NCI-H2081 treated with DMSO at 0.1 percent for 48 hours (cell line): ENCODE measurements at places on chromosomes 6 and 20.

DNA sequence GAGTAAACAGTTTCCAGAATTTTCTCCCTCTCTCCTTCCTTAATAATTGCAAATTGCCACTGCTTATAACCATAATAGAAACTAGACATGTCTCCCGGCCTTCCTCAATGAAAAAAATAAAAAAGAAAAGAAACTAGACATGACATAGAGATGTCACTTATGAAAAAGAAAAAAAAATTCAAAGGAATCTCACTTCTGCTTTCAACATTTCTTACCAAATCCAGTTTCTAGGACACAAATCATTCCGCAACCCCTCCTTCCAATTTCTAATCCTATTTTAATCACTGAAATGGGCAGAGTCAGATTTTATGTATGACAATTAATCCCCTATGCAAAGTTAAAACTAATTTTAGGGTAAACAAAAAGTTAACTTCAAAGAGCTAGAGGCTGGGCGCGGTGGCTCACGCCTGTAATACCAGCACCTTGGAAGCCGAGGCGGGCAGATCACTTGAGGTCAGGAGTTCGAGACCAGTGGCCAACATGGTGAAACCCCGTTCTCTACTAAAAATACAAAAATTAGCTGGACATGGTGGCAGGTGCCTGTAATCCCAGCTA is 40.1 kb upstream of the EEF1A1 start:
- DNase-seq, result no peak

DNA sequence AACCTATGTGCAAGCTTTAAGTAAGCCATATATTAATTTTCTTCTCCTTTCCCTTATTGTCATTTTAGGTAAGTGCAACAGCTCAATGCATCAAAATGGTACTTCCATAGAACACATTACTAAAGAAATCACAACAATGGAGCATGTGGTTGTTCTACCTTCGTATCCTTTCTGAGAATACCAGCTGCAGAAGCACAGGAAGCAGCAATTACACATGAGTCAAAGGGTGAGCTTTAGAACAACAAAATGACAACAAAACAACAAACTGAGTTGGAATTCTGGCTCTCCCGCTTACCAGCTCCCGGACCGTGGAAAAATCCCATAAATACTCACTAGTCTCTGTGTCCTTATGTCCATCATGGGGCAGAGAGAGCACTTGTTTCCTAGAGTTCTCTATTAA is 108.9 kb downstream of the BCAS1 start:
- DNase-seq, result no peak

DNA sequence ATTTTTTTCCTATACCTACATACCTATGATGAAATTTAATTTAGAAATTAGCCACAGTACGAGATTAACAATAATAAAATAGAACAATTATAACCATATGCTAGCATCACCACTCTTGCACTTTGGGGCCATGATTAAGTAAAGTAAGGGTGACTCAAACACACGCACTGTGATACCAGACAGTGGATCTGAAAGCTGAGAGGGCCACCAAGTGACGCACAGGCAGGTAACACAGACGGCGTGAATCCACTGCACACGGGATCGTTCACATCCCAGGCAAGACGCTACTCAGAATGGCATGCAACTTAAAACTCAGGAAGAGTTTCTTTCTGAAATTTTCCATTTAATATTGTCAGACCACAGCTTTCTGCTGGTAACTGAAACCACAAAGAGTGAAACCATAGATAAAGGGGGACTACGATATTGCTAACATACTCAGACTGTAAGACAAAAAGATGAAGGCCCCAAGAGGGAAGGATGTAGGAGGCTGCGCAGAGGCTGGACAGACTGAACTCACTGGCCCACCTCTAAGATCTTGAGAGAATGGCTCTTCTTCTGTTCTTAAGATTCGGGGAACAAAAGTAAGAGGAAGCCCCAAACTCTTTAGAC is 17.9 kb downstream of the RRBP1 start:
- DNase-seq, result no peak

GRCh38 chr20:32829311-32830005 is 9.7 kb downstream of the MAPRE1 start:
- DNase-seq, result no peak

- DNase-seq, result no peak
These were observed 11.2 kb downstream of the PPP1R14C start for GRCh38 chr6:150153905-150154492.

DNA sequence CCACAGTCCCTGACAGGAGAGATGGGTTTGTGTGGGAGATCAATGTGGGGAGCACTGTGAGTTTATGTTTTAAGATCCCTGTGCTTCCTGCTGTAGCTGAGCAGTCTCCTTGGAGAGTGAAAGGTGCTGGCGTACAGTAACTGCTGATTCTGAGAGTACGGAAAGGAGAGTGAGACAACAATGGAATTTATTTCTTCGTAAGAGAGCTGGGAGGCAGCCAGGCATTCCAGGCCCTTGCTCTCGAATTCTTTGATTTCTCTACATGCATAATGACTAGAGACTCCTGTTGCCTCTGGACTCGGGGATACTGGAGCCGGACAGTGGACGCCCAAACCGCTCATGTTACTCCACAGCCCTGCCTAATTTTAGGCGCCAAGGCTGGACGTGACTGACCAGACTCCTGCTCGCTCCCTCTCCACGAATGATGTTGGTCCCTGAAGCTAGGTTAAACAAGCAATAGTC is 131.0 kb upstream of the PHACTR1 start:
- no peak for DNase-seq

- no peak for DNase-seq
These were observed 20.8 kb downstream of the DAAM2 start for GRCh38 chr6:39812853-39813533.

DNA sequence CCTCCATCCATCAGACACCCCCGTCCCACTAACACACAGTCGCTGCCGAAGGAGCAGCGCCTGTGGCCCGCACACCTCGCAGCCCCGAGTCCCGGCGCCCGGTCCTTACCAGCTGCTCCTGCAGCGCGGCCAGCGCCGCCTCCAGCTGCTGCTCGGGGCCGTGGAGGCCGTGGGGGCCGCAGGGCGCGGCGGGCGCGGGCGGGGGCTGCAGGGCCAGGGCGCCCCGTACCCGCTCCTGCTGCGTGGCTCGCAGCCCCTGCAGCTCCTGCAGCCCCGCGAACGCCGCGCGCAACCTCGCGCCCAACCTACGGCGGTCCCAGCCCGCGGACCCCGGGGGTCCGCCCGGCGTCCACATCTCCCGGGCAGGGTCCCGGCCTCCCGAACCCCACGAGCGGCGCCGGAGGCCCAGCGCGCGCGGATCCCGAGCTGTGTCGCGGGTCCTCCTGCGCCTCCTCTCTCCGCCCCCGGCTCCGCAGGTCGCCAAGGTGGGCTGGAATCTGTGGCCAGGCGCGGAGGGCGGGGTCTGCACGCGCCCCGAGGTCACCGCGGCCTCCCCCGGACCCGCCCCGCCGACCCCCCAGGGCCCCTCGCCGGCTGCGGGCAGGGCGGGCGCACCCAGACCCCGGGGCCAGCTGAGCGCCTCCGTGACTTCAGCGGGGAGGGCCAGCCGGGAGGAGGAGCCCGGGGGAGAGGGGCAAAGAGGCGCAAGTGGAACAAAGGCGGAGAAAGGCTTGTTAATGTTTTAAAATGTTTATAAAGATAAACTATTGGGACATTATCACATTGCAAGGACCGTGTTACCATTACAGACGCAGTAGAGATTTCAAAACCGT is at the start of gene DACT2:
Gene DACT2, minus strand, starts transcription at position 499 of the 833 bp plus-strand sequence. Its CDS starts 144 bp downstream, at position 355.
- no peak for DNase-seq

- no peak for DNase-seq
These were observed 623.3 kb upstream of the MANEA start for GRCh38 chr6:94953867-94954631.

DNA sequence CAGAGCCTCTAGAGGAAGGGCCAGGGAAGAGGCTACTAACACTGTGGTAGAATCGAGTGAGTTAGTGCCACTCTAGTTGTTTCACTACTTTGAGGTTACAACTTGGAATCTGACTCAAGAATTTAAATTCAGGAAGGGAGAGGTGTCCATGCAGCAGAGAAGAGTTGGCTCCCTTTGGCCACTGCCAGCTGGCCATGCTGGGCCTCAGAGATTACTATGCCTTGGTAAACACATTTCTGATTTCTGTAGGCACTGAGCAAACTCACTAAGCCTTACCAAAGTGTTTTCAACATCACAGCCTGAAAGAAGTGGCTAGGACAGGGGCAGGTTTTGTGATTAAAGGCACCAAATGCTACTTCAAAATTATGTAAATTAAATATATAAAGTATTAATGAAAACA is 61.9 kb downstream of the ZHX3 start:
- no peak for DNase-seq

DNA sequence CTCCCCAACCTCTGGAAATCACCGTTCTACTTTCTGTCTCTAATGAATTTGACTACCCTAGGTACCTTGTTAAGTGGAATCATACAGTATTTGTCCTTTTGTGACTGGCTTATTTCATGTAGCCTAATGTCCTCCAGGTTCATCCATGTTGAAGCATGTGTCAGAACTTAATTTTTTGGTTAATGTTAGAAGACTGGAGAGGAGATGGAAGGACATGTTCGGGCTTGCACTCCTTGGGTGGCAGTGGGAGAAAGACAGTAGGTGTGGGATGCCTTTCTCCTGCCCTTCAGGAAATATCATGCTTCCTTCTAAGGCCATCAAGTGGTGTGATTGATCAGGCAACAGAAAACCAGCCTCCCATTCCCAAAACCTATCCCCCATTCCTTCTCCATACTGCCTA is 61.1 kb upstream of the RNF144B start:
- no peak for DNase-seq

GRCh38 chr6:86581833-86582232 is 355.5 kb upstream of the HTR1E start:
- no peak for DNase-seq
